ENCODE measurements at places on chromosomes 12 and 14. TPM values are rescaled to one million over a fixed set of nuclear protein-coding genes. Genes with fewer than 3 reads are reported as not detected.

- H3K4me3 ChIP-seq: no peak overlapping the region
- H3K27ac ChIP-seq: no peak overlapping the region
- DNase-seq: no peak
- H3K4me1 ChIP-seq: no peaks in the 10 kb centered on the region
- H3K27me3 ChIP-seq: no peaks in the 10 kb centered on the region
Observed at GRCh38 chr14:101628975-101629374, 67.7 kb downstream of the DIO3 start.

DNA sequence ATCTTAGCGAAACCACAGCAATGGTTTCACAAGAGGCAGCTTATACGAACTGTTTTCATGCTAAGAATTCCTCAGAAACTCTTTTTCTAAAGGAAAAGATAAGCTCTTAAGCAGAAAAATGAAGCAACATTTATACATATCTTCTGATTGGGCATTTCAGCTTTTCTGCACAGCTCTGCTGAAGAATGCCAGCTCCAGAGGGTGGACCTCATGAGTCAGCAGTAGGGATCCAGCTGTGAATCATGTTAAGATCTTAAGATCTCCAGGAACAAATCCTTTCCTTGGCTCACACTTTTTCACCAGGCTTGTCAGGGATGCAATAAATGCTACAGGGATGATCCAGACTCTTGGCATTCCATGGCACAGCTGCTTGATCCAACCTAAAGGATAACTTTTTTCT, 477.1 kb upstream of the CCDC196 start:
- no peaks in the 10 kb centered on the region for H3K36me3 ChIP-seq
- no peaks in the 10 kb centered on the region for H3K4me1 ChIP-seq
- H3K27ac ChIP-seq: no peak overlapping the region
- DNase-seq: no peak
- H3K4me3 ChIP-seq: no peak overlapping the region

DNA sequence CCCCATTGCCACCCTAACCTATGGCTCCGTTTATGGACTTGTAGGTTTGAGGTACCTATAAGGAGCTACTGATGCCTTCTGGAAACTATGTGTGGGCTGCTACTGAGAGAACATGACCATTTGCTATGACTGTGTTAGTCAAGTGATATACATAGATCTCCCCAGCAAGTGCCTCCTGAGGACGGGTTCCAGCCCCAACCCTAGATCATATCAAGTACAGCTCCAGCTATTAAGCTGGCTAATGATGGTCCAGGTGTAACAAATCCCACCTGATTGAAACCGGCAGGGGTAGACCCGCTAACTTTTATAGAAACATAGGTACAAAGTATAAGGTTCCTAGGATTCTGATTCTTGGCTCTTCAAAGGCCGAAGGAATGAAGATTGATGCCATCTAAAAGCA, 23.7 kb downstream of the NINJ2 start:
- no peak overlapping the region for H3K4me3 ChIP-seq
- DNase-seq: no peak
- no peaks in the 10 kb centered on the region for H3K4me1 ChIP-seq
- H3K36me3 ChIP-seq: no peaks in the 10 kb centered on the region

GRCh38 chr12:111029732-111030131, 109.4 kb upstream of the MYL2 start:
- peaks cover 8% of the 10 kb centered on the region for H3K4me1 ChIP-seq
- DNase-seq: no peak
- peaks cover 84% of the 10 kb centered on the region for H3K27me3 ChIP-seq

The PTPN6 gene
- total RNA-seq: 49.0 TPM

Data from transverse colon (tissue), 4 donors.